ENCODE measurements at places on chromosomes 1 and 21.

- no peak for DNase-seq
Observed at GRCh38 chr1:59967780-59968179, 41.2 kb upstream of the CYP2J2 start.

GRCh38 chr1:162059721-162060120, 9.8 kb upstream of the NOS1AP start:
- no peak for DNase-seq

- DNase-seq: no peak
Observed at GRCh38 chr1:230016159-230016558, 50.9 kb upstream of the GALNT2 start.

GRCh38 chr1:41218152-41218551, 24.0 kb downstream of the SCMH1 start:
- DNase-seq: no peak

DNA sequence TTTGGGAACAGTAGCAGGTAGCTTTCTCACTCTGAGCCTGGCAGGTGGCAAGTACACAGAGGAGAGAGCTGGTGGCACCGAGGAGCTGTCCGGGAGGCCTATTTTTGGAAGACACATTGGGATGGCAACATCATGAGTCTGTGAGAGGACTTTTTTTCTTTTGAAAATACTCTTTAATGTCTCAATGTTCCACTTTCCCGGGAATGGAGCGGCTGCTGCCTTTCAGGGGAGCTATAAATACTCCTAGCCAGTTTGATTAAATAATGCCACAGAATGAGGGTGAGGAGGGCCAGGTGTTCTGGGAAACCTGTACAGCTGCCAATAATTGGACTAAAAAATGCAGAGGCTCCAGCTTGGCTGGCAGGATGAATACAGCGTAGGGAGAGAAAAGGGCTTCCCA, 93.3 kb upstream of the COG2 start:
- DNase-seq: no peak

DNA sequence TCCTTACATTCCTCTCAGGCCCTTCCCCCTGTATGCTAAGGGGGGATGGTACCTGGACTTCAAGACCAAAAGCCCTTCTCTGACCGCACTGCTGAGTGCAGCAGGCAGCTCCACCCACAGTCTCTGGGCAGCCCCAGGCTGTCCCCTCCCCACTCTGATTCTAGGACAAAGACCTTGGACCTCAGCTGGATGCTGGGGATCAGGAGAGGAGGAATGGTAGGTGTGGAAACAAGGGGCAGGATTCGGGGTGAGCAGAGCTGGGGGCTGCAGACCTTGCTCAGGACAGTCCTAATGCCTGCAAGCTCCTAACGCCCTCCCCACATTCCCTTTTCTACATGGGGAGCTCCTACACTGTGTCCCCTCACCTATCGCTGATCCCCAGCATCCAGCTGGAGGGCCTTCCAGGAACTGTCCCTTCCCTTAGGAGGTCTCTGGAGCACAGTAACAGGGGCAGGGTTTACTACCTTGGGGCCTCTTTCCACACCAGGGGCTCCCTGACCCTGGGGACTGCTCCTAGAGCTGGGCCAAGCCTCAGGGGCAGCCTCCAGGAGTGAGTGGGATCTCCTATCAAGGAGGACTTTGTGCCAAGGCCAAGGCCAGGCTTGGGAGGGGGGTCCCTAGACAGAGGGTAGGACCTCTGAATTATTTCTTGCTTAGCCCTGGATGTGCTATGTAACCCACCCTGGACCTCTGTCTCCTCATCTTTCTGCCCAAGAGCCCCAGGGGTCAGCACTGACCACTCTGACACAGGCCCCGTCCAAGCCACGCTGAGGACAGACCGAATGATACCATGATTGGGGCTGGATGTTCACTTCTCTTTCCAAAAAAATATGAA, 5.6 kb downstream of the CLDN19 start:
- DNase-seq: no peak

- DNase-seq: no peak
Observed at GRCh38 chr1:214341459-214341858, 60.5 kb downstream of the SMYD2 start.

DNA sequence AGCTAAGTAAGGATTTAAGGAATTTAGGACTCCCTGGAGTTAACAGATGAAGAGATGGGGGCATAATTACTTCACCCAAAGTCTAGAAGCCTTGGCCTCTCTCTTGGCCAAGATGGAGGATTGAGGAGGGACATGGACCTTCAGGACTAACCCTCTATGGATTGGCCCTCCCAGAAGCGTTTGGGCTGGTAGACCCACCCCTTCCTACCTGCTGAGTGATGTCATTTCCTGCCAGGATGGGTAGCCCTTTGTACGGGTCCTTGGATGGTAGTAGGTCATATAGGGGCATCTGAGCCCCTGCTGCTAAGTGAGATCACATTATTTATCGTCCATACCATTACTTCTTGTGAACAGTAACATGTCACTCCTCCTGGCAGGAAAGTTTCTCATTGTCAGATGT, 17.7 kb downstream of the LURAP1 start:
- no peak for DNase-seq

GRCh38 chr1:79302380-79302930, 295.9 kb upstream of the ADGRL4 start:
- no peak for DNase-seq

GRCh38 chr1:231396643-231397042, 25.4 kb downstream of the EGLN1 start:
- DNase-seq: no peak

- no peak for DNase-seq
Observed at GRCh38 chr1:113307771-113308445, 82.4 kb upstream of the MAGI3 start.

- no peak for DNase-seq
Observed at GRCh38 chr1:18535391-18536210, 54.9 kb downstream of the KLHDC7A start.

GRCh38 chr1:238466459-238466858, 575.7 kb upstream of the ZP4 start:
- DNase-seq: no peak

- DNase-seq: no peak
Observed at GRCh38 chr1:112493351-112493750, 15.4 kb upstream of the WNT2B start.

- DNase-seq: no peak
Observed at GRCh38 chr1:211781260-211781659, 49.3 kb downstream of the LPGAT1 start.

DNA sequence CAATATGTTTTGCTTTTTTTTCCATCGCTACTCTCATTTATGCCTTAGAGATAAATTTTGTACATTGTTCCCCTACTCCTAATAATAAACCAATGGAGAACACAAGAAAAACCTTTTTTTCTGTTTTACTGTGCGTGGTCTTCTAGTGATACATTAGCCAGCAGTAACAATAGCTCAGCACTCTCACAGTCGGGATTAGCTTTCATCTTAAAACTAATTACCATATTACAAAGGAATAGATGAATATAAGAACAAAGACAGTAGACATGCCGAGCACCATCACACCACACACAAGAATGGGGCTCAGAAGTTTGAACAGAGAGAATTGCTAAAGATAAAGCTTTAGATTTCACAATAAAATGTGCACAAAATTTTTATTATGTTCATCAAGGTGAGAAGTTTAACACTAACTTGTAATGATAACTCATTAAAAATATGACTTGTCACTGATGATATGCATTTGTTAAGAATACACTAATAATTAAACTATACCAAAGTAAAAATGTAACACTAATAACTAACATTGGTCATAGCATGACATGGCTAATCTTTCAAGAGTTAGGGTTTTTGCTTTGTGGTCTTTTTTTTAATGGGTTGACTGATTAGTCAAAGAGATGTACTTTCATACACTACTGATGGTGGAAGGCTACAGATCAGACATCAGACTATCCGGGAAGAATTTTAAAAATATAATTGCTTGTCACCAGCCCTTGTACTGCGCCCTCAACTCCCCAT, 61.8 kb downstream of the EXTL2 start:
- no peak for DNase-seq

DNA sequence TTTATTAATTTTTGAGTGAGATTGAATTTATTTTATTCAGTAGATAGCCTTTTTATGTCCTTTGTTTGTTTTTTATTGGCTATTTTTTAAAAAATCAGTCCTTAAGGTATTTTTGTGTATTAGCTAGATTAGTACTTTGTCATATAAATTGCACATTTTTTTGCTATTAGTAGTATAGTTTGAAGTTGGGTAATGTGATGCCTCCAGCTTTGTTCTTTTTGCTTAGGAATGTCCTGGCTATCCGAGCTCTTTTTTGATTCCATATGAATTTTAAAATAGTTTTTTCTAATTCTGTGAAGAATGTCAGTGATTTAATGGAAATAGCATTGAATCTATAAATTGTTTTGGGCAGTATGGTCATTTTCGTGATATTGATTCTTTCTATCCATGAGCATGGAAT, 80.4 kb downstream of the MAN1A2 start:
- no peak for DNase-seq

DNA sequence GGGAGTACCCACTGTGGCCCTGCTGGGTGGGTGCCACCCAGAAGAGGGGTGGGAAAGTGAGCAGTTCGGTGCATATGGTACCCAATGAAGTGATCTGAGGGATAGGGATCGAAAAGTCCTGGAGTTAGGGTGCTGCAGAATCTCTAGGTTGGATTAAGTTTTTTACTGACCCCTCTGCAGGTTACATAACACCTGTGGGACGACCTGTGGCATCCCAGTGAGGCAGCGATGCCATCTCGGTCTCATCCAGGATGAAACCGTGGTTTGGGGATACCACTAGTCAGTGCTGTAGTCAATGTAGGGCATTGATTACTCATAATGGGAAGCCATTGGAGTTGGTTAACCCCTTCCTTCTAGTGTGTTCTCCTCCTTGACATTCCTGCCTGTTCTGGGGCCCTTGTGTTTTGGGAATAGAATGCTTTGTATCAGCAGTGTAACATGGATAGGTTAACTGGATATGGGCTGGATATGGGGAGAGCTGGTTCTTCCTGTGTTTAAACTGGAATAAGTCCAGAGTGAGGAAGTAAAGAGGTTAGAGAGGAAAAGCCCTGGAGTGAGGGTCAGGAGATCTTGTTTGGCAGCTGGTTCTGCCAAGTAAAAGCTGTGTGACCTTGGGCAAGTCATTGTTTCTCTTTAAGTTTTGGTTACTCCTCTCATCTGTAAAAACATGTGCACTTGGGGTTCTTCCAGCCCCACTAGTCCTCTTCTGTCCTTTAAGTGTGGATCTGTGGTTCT, 42.8 kb upstream of the ATF3 start:
- DNase-seq: no peak

DNA sequence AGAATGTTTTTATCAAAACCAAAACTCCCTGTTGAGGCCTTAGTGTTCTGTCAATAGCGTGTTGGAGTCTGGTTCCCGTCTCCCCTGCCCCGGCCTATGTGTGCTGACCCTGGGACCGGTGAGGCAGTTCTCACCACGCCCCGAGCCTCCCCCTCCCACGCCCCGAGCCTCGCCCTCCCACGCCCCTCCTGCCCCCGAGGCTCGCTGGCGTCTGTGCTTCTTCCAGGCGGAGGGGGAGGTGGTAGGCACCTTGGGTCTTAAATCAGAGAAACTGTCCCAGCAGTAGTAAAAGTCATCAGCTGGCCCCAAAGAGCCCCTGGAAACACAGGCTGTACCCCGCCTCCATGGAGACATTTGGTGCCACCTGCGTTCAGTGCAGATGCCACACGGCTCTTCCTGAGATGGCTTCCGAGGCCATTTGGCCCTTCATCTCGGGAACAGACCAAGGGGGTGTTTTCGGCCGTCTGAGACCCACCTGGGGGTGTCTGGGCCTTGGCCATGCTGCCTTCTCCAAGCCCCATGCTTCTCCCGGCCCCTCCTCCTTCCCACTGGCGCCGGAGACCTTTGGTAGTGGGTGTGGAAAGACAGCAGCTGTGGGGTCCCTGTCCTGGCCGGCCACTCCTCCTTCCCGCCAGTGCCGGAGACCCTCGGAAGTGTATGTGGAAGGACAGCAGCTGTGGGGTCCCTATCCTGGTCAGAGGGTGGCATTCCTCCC, 44.7 kb downstream of the SKI start:
- DNase-seq: no peak

- DNase-seq: no peak
Observed at GRCh38 chr1:9860887-9861286, 37.1 kb upstream of the CLSTN1 start.

DNA sequence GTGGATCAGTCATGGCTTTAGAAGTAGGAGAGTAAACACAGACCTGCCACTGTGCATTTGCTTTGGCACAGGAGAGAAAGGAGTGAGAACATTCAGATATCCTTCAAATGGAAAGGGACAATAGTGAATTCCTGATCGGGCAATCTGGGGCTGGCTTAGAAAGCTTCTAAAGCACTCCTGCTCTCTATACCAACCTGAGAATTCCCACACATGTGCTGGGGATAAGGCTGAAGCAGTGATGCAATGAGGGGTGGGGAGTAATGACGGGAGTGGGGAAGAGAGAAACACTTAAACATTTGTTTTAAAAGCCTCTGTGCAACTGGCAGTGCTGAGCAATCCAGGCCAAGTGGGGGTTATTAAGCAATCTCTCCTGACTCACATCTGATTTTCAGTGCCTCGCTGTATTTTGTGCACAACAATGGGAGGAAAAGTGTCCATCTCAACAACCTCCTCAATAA, 108.8 kb downstream of the KIAA0319L start:
- DNase-seq: no peak

GRCh38 chr1:226677027-226678020, 61.8 kb downstream of the ITPKB start:
- DNase-seq: peak; percentile 78

DNA sequence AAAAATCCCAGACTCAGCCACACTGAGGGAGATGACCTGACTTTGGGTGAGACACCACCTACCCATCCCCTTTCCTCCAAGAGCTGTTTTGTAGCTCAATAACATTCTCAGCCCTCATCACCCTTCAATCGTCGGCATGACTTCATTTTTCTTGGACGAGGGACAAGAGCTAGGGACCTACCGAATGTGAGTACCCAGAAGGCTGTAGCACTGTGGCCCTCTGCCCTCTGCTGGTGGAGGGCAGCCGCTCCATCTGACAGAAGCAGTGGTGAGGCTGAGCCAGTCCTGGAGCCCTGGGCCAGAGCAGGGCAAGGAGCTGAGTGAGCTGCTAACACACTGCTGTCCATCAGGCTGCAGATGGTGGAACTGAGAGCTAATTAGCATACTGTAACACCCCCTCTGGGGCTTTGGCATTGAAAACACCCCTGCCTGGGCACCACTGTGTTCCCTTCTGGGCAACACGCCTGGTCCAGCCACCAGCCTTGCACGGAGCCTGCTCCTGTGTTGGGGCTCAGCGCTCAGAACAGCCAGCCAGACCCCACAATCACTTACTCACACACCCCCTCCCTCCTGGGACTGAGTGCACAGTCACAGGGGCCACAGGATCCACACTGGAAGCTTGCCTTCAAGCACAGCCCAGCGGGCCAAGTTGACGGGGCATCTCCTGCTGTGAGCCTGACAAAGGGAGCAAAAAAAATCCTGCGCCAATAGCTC, 18.3 kb upstream of the ALPL start:
- no peak for DNase-seq

GRCh38 chr1:246497331-246497915, 9.7 kb downstream of the SMYD3 start:
- DNase-seq: no peak

DNA sequence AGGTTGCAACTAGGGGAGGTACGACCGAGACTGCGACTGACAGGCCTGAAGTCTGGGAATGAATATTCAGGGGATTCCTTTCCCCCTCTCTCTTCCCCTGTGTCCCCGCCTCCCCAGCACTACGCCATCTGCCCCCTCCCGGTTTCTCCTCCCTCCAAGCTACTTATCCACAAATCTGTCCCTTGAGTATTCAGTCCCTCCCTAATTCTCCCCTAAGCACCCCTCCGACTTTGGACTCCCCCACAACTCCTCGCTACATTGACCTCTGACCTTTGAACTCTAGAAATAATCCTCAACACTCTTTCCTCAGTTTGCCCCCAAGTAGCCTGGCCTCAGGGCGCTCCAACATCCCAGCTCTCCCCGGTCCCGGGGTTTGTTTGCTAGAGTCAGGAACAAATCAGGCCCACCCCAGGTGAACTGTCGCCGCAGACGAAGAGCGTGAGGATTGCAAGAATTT, 393 bp downstream of the LYSMD1 start:
- DNase-seq: no peak
